ENCODE measurements at places on chromosomes 12 and 14. TPM values are rescaled to one million over a fixed set of nuclear protein-coding genes. Genes with fewer than 3 reads are reported as not detected.

Gene TMEM229B
- total RNA-seq: 4.1 TPM

Gene PPP2R3C
- total RNA-seq: 29.5 TPM

Gene KLHDC2
- total RNA-seq: 53.9 TPM

Gene EPS8
- 139 TPM for total RNA-seq

Gene CPNE6
- total RNA-seq: 1.3 TPM

Gene KRT7
- 105 TPM for total RNA-seq

Gene AMDHD1
- 6.8 TPM for total RNA-seq

Gene MANSC4
- total RNA-seq: not detected

Gene KCNJ8
- 8.1 TPM for total RNA-seq

Gene SLC7A7
- 38.5 TPM for total RNA-seq

Gene DAO
- not detected for total RNA-seq

Gene BMAL2
- total RNA-seq: 5.8 TPM

DNA sequence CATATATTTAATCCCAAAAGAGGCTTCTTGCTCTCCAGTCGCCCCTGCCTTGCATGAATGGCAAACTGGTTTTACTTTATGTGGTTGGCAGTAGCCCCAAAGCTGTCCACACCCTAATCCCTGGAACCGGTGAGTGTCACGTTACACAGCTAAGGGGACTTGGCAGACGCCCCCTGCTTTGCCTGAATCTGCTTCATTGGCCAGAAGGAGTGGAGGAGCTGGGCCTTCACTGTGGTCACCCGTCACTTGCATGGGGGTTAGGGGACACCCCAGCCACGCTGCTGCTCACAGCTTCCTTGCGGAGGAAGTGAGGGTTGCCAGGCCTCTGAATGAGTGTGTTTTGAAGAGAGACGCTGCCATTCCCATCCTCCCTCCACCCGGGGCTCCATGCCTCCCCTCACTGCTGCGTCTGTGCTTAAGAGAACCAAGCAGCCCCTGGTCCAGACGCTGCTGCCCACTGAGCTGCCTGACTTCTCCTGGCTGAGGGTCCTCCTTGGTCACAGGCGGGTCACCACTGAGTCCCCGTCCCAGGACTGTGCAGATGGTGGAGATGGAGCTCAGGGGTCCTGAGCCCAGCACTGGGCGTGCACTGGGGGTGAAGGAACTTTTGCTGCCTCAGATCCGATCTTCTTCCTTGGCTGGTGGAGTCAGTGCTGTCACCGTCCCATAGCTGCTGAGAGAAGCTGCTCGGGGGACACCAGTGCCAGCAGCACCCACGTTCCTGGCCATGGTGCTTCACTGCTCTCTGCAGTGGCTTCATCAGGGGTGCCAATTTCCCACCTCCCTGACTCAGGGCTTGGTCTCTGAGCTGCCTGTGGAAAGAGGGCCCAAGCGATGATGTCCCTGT is 39.8 kb downstream of the GALNT9 start:
- DNase-seq: no peak

- no peak for DNase-seq
Observed at GRCh38 chr12:15823360-15824128, 34.4 kb upstream of the EPS8 start.

GRCh38 chr12:104583301-104583700 is 126.6 kb downstream of the CHST11 start:
- no peak for DNase-seq

DNA sequence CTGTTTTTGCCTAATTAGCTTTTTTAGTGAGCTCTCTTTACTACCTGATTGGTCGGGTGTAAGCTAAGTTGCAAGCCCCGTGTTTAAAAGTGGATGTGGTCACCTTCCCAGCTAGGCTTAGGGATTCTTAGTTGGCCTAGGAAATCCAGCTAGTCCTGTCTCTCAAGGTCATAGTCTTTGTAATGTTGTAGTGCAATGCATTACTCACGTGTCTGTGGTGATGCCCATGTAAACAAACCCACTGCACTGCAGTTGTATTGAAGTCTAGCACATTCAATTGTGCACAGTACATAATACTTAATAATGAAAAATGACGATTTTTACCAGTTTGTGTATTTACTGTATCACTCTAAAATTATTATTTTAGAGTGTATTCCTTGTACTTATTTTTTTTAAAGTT is 335.5 kb downstream of the NUAK1 start:
- DNase-seq: no peak

DNA sequence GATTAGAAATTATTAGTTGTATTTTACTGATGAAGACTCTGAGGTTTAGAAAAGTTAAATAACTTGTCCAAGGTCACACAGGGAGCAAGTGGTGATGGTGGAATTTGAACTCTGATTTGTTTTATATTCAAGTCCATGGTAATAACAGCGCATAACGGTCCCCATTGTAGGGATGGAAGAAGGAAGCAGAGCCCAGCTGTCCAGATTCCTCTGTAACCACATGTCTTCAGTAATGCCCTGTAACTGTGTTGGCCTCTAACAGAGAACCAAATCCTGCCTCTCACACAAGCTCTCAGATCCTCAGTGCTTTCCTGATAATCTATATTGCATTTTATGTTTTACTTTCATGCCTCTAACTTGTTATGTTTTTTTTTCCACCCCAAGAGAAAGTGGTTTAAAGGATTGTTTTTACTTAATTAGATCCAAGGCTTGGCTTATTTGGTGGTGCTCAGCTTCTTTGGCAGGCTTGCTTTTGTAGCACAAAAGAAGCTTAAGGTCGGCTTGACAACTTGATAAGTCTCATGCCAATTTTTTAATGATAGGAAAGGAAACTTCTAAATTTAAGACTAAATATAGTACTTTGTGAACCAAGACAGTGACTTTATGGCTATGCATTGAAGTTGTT is 105.1 kb upstream of the SEL1L start:
- no peak for DNase-seq

- no peak for DNase-seq
Observed at GRCh38 chr14:34232790-34233189, 229.2 kb downstream of the SPTSSA start.

DNA sequence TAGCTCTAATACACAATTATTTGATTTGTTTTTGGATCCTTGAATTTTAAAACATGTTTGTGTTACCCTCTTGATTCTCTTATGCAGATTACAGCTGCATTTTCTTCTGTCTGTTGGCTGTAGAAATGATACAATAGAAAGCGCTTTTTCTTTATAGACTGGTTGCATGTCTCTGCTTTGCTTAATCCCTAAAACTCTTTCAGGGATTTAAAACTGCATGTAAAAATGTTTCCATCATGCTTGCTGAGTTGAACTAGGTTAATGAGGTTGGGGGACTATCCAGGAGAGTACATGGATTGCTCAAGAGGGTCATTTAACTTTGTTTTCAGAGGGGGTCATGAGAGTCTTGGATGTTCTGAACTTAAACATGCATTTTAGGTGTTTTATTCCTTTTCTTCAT is 166.4 kb upstream of the IFNG-AS1 start:
- DNase-seq: no peak

DNA sequence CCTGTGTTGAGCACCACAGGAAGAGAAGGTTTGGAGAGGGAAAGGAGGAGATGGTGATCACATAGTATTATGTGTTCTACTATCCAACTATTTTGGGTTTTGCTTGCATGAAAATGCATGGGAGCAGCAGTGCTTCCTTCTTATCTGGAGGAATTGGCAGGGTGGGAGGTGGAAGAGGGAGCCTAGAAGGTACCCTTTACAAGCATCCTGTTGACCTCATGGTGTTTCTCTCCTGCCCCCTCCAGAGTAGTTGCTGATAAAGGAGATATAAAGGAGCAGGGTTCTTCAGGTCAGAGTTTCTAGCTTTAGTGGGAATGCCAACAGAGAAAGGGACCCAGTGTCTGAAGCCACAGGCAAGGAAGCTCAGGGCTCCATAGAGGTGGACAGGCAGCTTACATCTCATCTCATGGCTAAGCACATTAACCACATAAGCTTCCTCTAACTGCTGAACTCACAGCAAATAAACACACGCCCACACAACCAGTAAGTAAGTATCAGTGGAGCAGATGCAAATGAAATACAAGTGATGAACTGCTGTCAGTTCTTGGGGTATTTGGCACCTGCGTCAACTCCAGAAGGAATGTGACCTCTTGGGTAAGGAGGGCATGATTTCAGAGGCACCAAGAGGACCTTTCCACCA is 174.2 kb upstream of the SLC38A2 start:
- no peak for DNase-seq

- no peak for DNase-seq
Observed at GRCh38 chr14:20184181-20184580, 6.5 kb upstream of the OR11G2 start.

DNA sequence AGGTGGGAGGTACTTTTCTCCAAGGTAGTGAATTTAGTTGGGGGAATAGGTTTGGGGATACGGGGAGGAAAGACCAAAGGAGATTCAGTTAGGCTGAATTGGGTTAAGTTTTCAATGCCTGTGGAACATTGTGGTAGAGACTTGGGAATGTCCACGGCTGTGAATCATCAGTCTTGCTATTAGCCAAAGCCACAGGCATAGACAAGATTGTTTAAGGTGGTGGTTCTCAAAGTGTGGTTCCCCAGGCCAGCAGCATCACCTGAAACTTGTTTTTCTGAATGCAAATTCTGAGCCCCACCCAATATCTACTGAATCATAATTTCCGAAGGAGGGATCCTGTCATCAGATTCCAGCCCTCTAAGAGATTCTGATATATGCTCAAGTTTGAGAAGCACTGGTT is 316.2 kb downstream of the EGLN3 start:
- no peak for DNase-seq

GRCh38 chr12:49198431-49199155 is 9.7 kb upstream of the TUBA1A start:
- DNase-seq: no peak

- DNase-seq: no peak
Observed at GRCh38 chr12:116401565-116401964, 124.1 kb upstream of the MED13L start.

DNA sequence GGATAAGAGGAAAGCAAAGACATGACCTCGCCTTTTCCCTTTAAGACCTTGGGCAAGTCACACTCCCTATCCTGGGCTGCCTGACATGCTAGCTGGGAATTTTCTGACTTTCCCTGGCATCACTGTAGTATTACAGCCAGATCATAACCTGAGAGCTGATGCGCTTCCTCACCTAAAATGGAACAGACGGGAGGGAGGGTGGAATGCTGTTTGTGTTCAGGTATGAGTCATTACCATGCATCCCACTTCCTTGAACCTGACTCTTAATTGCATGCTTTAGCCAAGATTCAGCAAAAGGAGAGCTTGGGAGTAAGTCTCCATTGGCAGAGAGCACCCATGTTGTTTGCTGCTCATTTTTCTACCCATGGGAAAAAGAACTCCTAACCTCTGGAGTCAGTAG is 156.5 kb downstream of the KCNK10 start:
- no peak for DNase-seq

DNA sequence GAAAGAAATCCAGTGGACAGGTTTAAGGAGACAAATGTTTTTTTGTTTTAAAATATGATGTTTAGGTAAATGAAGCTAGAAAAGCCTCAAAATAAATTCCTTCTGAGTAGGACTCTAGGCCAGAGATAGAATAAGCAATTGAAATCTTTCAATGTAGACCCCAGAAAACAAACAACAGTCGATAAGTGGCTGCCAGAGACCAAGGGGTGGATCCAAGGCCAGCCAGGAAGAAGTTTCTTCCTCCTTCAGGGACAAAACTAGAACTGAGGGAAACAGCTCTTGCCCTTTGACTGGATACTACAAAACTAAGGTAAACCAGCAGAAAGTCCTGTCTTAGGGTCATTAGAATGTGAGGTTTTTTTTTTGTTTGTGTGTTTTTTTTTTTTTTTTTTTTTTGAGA is 481.6 kb downstream of the RAD51B start:
- DNase-seq: no peak

- DNase-seq: no peak
Observed at GRCh38 chr12:77497647-77498046, 333.0 kb upstream of the NAV3 start.

DNA sequence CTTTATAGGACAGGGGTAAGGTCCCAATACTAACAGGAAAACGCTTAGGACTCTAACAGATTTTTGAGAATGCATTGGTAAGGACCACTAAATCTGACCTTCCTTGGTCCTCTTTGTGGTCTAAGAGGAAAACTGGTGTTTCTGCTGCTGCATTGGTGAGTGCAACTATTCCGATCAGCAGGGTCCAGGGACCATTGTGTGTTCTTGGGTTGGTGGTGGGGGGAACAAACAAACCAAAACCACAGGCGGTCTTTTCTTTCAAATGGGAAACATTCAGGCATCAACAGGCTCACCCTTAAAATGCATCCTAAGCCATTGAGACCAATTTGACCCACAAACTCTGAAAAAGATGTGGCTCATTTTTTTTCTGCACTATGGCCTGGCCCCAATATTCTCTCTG is 20.7 kb downstream of the EPYC start:
- DNase-seq: no peak

DNA sequence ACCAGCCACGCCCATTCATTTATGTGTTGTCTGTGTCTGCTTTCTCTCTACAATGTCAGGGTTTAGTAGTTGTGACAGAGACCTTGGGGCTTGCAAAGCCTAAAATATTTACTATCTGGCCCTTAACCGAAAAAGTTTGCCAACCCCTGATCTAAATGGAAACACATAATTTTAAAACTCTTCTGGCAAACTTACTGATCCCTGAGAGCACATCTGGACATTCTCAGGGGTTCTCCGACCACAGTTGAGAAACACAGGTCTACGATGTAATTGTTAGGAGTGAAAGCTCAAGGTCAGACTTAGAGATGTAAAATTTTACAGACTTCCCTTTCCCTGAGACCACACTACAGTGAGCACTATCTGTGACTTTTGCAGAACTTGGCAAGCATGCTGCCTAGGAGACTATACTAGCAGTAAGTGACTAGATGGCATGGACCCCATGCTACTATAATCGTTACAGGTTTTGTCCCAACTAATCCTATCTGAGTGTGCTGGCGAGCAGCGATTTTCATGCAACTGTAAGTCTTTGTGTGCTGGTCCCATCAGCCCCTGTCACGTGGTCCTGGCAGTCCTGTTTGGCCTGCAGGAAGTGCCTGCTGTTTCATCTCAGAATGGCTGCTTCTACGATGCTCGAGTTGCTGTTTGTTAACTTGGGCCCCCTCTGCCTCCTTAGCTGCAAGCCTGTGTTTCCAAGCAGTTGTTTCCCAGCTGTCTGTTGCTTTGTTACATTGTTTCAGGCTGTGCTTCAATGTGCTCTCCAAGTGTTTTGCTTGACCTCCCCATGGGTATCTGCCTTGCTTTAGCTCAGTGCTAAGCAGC is 21.6 kb downstream of the TMTC2 start:
- DNase-seq: no peak

DNA sequence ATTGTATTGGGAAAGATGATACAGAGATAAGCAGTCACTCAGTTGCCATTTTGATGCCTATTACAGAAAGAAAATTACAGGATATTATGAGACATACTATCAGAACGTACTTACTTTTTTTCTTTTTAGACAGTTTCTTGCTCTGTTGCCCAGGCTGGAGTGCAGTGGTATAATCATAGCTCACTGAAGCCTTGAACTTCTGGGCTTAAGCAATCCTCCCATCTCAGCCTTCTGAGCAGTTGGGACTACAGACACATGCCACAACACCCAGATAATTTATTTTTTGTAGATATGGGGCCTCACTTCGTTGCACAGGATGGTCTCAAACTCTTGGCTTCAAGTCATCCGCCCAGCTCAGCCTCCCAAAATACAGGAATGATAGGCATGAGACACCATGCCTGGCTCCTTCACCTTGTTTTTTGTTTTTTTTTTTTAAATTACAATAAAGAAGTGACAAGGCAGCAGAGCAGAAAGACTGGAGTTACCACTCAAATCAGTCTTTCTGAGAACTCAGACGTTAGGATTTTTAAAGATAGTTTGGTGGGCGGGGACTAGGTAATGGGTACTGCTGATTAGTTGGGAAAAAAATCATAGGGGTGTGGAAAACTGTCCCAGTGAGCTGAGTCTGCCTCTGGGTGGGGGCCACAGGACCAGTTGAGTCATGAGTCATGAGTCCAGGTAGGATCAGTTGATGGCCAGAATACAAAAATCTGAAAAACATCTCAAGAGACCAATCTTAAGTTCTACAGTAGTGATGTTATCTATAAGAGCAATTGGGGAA is 11.5 kb upstream of the CPM start:
- DNase-seq: no peak
